ENCODE measurements at places on chromosomes 4 and X. TPM values are rescaled to one million over a fixed set of nuclear protein-coding genes. Genes with fewer than 3 reads are reported as not detected.

The PPP2R2C gene
- 36.4 TPM for total RNA-seq

The CLGN gene
- total RNA-seq: 4.9 TPM

The UGT2B17 gene
- total RNA-seq: not detected

The SPANXB1 gene
- total RNA-seq: 2.5 TPM

The STARD8 gene
- total RNA-seq: 1.7 TPM

The VSIG4 gene
- total RNA-seq: not detected
